GM12878 (cell line): ENCODE measurements at places on chromosomes 12 and 14.

DNA sequence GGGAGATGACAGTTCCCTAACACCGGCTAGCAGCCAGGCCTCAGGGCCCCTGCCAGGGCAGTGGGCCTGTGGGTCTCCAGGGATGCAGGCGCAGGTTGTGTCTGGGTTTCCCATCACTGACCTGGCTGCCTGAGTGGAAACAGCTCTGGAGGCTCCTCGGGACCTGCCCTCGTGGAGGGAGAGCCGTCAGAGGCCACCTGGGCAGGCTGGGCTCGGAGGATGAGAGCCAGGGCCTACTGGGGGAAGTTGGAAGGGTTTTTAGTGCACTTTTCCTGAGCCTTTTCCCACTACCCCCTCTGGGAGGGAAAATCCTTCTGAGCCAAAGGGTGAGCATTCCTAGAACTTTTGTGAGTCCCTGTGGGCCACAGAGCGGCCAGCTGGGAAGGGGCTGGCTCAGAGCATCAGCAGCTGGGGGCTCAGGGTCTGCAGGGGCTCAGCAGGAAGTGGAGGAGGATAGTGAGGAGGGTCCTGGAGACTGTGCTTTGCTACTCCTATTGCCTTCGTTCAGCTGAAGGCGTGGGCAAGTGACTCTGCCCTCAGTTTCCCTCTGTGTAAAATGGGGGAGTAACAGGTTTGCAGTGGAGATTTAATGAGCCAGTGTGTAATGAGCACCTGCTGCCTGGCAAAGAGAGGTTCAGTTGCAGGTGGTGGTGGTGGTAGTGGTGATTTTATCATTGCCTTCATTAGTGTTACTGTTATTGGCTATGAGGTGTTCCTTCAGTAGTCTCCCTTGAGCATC is 1.8 kb downstream of the SH2B3 start:
- no peak for DNase-seq

GRCh38 chr12:70288817-70289216 is 45.6 kb downstream of the CNOT2 start:
- no peak for DNase-seq

- DNase-seq, result no peak
Observed at GRCh38 chr14:61368781-61369453, 47.5 kb downstream of the PRKCH start.

- no peak for DNase-seq
Observed at GRCh38 chr14:56085471-56085870, 32.7 kb upstream of the PELI2 start.
